Hypothalamus (tissue), 51 donors: ENCODE measurements at places on chromosomes 1 and 21.

- DNase-seq, result no peak
These were observed 617.5 kb downstream of the KIF26B start for GRCh38 chr1:245772325-245772724.

- DNase-seq, result no peak
These were observed 154.6 kb downstream of the PLPPR5 start for GRCh38 chr1:98849969-98850636.

- DNase-seq, result no peak
These were observed 7.2 kb downstream of the CBR1 start for GRCh38 chr21:36076878-36077655.

- no peak for DNase-seq
These were observed 57.2 kb downstream of the FH start for GRCh38 chr1:241462391-241462790.

DNA sequence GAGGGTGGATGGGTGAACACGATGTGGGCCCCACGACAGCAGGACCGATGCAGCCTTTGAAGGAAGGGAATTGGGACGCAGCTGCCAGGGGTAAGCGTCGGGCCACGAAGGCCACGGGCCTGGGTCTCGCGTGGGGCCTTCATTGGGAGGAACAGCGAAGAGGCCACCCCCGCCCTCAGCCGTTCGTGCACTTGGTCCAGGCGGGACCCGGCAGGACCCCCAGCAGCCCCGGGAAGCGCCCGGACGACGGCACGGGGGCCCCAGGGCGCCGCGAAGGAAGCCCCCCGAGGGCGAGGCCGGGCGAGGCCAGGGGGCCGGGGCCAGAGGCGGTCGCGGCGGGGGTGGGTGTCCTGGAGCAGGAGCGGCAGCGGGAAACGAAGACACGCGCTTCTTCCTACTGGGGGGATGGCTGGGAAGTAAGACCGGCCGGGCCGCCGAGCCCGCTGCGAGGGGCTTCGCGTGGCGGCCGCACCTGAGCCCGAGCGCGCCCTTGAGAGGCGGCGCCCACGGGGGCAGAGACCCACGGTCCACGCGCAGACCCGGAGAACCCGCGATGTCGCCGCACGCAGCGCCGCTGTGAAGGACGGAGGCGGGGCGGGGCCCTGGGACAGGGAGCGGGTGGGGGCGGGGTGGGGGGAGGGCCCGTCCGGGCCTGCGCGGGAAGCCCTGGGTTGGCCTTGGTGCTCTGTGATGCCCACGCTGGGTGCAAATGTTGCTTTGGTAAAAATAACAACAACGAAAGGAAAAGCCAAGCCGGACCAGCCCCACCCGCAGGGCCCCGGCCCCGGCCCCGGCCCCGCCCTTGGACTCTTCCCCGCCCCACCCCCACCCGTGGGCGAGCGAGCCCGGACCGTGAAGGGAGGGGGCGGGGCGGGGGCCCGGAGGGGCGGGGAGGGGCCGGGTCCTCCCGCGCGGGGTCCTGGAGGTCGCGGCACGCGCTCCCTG, 56.0 kb upstream of the ADARB1 start:
- DNase-seq, result no peak

- DNase-seq, result peak; percentile 13
These were observed 21.0 kb downstream of the S100A10 start for GRCh38 chr1:151972542-151973248.

- DNase-seq, result no peak
These were observed 11.7 kb downstream of the COL18A1 start for GRCh38 chr21:45416620-45417019.

GRCh38 chr21:15247613-15248012, 182.8 kb upstream of the NRIP1 start:
- no peak for DNase-seq

- no peak for DNase-seq
These were observed 48.7 kb upstream of the COL18A1 start for GRCh38 chr21:45356251-45356650.

DNA sequence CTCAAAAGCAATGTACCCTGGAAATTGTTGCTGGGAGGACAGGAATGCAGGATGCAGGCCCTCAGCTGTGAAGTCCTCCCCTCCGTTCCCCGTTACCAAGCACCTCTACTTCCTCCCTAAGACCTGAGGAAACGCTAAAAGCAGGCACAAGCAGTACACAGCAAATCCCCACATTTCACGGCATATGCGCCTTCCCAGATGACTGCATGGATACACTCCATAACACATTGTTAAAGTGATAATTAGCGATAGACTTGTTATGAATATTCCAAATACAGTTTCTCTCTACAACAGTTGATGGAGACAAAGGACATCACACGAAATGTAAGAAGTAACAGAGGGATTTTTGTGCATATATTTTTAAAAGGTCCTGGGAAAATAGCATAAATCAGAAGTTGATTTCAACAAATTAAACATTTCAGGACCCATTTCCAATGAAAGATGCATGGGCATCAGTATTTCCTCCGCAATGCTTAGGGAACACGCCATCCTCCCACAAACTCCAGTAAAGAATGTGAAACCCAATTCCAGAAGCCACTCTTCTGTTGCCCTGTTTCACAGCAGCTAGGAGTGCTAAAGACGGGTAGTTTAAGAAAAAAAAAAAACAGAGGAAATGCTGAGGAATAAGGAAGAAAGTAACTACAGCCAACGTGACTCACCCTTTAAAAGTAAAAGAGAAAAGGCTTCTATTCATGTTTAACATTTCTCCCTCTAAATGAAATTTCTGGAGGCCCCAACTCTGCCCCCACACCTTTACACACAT, 75.5 kb downstream of the HIVEP3 start:
- DNase-seq, result no peak

DNA sequence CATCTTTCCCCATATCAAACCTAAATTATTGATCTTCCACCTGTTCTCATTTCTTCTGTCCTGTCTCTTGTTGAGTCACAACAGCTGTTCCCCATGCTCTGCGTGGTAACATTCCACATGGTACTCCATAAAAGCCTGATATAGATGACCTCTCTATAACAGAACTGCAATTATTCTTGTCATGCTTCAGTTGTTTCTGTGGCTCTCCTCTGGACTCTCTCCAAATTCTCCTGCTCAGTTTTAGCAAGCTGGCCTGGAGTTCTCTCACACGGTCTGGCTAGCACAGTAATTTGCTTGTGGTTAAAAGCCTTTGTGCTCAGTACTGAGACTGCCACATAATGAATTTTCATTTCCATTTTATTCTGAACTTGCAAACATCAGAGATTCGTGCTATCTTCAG, 10.6 kb upstream of the LRRC39 start:
- DNase-seq, result peak; percentile 13

GRCh38 chr1:207999972-208000371, 89.0 kb upstream of the CD34 start:
- no peak for DNase-seq

DNA sequence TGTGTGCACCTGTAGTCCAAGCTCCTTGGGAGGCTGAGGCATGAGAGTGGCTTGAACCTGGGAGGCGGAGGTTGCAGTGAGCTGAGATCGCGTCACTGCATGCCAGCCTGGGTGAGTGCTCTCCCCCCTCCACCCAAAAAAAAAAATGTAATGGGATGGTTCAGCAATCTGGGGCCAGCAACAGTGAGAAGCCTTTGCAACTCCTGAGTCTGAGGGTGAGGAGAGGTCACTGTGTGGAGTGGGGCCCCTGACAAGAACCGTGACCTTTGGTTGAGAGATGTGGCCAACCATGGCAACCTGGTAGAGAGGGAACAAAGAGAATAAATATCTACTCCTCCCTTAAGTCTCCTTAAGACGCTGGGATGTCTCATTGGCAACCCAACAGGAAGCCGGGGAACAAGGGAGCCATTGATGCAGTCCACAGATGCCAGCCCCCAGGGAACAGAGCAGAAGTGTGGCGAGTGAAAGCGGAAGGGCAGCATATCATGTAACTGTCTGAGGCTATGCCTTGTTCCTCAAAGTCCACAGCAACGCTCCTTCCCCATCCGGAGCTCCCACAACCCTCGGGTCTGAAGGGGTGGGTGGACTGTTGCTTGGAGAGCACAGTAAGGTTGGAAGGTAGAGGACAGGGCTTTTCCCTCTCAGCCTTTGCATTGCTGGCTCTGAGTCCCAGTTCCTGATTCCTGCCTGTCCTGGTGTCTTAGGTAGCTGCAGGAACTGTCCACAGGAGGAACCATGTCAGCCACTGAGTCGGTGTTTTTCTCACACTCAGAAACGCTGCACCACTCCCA, 8.3 kb downstream of the TRNP1 start:
- DNase-seq, result no peak

DNA sequence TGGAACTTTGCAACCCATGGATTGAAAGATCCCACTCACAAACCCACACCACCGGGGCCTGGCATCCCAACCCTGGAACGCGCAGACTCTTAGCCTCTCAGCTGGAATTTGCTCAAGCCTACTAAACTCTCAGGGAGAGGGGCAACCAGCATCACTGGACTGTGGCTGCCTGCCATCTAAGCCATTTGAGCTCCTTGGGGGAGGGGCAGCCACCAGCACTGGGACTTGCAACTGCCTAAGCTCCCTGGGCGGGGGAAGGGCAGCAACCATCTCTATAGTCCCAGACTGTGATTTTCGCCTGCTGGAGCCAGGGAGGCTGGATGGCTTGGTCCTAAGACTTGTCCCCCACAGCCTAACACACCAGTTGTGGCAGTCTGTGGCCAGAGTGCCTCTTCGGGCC, 122.3 kb downstream of the SNX7 start:
- no peak for DNase-seq

DNA sequence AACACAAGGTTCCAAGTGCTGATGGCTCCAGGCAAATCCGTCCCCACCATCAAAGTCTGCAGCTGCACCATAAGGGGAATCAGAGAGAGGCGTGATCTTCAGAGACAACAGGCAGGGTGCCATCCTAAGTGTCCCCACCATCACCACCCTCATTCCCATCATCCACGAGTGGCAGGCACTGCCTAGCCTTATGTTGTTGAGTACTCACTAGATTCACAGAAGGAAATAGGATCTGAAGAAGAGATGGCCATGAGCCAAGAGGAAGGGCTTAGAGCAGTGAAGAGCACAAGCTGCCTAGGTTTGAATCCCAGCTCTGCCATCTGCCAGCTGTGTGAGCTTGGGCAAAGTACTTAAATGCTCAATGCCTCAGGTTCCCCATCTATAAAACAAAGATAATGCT, 207.3 kb upstream of the CSF3R start:
- DNase-seq, result no peak

DNA sequence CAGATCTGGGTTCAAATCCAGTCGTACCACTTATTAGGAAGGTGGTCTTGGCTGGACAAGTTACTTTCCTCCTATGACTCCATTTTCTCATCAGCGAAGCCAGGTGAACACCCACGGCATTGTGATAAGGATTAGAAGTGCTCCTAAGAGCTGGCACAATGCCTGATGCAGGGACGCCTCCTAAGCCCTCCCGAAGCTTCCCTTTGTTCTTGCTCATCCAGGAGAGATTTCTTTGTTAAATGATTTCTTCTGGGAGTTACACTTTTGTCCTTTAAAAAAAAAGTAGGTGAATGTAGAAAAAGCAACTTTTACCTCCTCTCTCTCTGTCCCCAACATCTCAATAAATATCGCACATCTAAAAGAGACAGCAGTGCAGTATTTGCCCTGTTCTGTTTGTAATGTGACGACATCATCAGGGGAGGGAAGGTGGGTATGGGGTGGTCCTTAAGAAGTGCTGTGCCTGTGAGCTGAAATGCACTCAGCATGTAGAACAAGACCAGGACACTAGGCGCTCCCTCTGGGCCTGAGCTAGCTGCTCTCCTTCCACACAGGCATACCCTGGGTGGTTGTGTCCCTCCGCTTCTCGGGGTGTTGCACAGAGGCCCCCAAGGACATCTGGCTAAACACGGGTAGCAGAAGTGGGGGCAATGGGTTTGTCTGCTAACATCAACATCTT, 43.9 kb downstream of the SUSD4 start:
- DNase-seq, result no peak

GRCh38 chr1:194658090-194658439, 1471.7 kb upstream of the B3GALT2 start:
- DNase-seq, result no peak

GRCh38 chr1:179168536-179168935, 60.9 kb downstream of the ABL2 start:
- DNase-seq, result no peak

DNA sequence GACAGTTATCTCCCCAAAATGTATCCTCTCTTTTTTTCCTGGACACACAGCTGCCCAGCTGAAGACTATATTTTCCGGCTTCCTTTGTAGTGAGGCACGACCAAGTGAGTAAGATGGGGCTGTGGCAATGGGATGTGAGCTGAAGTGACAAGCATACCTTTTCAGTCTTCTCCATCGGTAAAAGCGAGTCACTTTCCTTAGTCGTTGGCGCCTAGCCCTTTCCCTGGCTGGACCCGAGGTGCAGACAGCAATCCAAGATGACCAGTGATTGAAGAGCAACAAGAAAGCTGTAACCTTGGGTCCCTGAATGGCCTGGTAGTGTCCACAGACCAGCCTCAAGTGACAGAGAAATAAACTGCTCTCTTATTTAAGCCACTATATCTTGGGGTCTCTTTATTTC, 155.2 kb downstream of the NR5A2 start:
- no peak for DNase-seq

GRCh38 chr1:41149570-41149969, 92.5 kb downstream of the SCMH1 start:
- DNase-seq, result no peak
